ENCODE measurements at places on chromosomes 7 and 10. TPM values are rescaled to one million over a fixed set of nuclear protein-coding genes. Genes with fewer than 3 reads are reported as not detected.

DNA sequence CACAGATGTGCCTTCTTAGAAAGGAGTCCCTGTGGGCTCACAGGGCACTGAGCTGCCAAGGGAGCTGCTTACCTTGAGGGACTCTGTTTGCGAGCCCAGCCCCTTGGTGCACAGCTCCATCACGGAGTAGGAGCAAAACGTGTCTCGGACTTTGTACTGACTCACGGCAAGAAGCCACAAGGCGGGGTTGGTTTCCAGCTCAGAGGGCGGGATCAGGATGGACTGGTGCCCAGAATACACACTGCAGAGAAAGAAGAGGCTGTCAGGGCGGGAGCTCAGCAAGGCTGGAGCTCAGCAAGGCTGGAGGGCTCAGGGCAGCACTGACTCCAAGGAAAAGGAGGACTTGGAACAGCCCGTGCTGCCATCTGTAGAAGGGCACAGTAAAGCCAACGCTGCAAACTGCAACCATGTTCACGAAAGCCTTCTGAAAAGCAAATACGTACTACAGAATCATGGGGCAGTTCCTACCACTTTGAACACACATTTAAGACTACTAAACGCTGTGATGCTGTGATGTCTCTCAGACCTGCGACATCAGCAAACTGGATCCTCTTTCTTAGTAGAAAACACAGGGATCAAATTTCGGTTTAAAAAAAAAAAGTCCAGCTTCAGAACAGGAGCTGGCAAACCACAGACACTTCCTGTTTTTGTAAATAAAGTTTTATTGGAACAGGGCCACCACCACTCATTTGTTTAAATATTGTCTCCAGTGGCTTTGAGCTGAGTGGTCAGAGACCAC, 194.3 kb downstream of the ZMYND11 start:
- DNase-seq, result no peak

DNA sequence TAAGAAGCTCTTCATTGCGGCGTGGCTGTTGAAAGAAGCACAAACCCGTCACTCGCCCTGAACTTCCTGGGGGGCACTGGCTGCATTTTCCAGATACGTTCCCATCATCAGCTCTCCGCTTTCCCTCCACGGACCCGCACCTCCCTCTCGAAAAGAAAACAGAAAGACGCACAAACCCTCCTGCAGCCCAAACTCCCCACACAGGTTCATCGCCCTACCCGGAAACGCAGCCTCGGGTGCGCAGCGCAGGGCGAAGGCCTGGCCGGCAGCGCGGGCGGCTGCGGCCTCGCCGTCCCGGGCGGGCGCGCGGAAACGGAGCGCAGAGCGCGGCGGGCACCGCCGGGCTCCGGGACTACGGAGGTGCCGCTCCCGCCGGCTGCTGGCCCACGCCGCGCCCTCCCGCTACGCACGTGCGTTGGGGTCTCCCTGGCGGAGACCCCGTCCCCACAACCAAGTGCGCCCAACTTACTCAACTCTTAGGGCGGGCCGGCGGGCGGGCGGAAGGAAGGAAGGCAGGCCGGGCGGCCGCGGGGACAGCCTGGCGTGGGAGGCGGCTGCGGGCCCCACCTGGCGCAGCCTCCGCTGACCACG, 822 bp downstream of the ZNF800 start:
- DNase-seq, result no peak

DNA sequence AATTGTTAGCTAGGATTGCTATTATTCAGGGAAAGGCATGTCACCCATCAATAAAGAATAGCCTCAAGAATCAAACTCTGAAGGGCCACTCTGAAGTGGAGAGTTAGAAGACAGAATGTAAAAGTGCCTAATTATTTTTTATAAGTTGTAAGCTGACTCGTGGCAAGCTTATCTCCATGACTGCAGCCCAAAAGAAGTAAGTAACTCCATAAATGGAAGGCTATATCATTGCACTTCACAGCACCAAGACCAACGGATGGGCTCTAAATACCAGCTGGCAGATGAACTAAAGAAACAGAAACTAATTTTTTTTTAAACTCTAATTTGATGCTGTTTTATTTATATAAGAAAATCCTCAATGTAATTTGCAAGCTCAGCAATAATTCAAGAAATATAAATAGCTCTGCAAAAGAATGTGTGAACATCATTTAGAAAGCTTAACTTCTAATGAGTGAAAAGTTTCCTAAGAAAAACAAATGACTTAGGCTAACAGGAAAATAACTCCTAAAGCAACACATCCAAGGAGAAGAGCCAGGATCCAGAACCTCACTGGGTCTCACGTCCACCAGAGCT, 165.5 kb downstream of the SNX13 start:
- no peak for DNase-seq

GRCh38 chr7:115066050-115066449, 144.2 kb downstream of the MDFIC start:
- no peak for DNase-seq

DNA sequence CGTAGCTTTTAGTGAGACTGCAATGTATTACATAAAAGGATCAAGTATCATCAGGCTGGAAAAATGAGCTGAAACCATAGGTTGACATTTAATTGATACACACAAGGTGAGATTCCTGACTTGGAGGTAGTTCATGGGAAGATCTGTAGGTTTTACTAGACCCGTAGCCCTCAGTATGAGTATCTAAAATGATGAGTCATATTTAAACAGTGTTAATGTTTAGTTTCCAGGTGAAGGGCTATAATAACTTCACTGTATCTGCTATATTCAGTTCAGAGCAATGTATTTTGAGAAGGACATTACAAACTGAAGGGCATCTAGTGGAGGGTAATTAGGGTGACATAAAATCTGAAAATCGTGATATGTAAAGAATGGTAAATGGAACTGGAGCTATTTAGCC, 35.0 kb downstream of the ENTPD1 start:
- no peak for DNase-seq

The EPO gene
- polyA plus RNA-seq, result 0.16 TPM

GRCh38 chr10:3146289-3146688, 26.3 kb downstream of the PITRM1 start:
- DNase-seq, result no peak

DNA sequence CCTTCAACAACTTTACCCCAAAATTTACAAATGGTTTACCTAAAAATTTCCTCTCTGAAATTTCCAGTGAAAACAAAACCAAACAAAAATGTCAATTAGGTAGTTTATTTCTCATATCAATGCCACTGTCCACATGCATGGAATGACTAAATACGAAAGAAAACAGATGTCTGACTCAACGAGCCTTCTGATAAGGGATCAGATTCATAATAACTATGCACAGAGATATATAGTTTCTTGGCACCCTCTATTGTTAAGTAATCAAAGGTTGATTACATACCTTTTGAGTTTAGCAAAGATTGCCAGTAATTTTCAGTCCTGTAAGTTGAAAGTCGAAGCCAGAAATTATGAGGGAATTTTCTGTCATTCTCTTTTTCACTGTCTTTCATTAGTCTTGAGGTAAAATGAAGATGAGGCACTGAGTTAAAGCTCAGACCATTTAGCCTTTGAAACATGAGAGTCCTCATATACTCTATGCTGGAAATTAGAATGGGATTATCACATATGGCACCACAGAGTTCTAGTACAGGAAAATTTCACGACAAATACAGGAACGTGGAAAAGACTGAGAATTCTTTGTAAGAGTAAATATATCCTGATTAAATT, 519.1 kb upstream of the ANKRD30A start:
- DNase-seq, result no peak

The MORN4 gene
- polyA plus RNA-seq, result 21.7 TPM

GRCh38 chr7:150959739-150960734, 18.1 kb downstream of the KCNH2 start:
- no peak for DNase-seq

The KCNH2 gene
- polyA plus RNA-seq, result 21.0 TPM

The SPRN gene
- polyA plus RNA-seq, result 6.1 TPM

DNA sequence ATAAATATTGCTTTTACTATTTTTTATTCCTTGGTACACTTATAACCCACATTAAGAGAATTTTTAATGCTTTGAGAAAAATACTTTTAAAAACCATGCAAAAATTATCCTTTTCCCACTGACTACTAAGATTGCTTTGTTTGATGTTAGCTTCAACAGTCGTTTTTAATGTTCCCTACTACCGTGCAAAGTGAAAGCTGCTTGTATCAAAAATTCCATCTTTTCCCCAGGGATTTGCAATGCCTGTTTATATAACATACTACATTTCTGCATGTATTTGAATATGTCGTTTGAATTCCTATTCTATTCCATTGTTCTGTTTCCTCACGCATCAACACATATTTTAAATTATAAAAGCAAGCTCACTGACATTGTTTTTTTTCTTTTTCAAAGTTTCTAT, 54.4 kb downstream of the TFPI2 start:
- no peak for DNase-seq

DNA sequence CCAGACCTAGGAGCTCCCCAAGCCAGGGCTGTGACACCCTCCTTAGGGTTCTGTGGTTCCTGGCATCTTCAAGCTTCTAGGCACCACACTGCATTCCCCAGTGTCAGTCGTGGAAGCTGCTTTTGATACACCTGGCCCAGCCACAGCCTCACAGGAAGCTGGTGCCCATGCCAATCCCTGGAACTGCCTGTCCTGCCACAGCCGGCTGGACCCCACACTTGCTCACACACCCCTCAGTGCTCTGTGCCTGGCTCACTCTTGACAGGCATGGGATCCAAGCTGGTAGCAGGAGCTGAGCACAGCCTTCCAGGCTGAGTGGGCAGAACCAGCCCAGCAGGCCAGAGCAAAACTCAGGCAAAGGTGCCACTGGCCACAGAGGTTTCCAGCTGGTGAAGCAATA, 21.8 kb downstream of the LRRC72 start:
- no peak for DNase-seq

- DNase-seq, result no peak
Measured at GRCh38 chr7:153413199-153413539, 639.0 kb upstream of the DPP6 start.

DNA sequence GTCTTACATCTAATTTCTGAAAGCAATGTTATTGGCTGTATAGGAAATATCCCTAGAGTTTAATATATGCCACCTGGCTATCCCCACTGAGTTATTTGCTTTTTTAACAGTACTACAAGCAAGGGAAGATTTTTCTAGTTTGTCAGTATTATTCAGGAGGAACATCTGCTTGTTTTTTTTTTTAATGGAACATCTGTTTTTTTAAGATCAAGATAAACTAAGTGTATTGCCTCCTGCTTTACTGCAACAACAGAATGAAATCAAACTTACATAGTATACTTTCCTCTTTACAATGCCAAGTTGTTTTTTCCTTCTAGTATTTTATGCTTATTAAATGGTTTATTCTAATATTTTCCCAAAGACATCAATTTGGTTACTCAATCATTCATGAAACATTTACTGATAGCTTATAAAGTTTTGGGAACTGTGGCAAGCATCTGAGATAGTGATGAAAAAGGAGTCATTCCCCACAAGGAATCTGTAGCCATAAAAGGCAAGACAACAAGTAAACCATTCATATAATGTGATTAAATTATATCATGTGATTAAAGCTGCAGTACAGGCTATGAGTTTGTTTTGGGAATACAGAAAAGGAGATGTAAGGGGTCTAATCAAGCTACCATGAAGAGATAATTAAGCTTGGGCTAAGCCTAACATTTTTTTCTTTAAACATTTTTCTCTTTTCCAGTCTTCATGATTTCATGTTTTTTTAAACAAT, 17.4 kb downstream of the MTPN start:
- DNase-seq, result no peak

DNA sequence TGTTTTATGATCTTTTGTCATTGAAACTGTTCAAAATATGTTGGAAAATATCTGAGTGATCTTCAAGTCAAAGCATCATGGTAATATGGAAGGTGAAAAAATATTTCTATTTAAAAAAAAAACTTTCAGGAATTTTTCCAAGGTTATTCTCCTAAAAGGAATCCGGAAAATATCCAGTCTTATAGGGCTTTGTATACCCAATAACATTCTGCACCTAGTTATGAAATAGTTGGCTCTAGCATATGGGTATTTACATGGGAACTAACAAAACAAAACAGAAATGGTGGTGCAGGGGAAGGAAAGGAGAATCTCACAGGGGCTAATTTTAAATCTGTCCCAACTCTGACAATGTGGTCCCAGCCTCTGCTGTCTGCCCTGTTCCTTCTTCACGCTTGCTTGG, 167.1 kb upstream of the RHEB start:
- no peak for DNase-seq

- DNase-seq, result peak; percentile 41
Measured at GRCh38 chr10:11110539-11110938, 92.9 kb downstream of the CELF2 start.

DNA sequence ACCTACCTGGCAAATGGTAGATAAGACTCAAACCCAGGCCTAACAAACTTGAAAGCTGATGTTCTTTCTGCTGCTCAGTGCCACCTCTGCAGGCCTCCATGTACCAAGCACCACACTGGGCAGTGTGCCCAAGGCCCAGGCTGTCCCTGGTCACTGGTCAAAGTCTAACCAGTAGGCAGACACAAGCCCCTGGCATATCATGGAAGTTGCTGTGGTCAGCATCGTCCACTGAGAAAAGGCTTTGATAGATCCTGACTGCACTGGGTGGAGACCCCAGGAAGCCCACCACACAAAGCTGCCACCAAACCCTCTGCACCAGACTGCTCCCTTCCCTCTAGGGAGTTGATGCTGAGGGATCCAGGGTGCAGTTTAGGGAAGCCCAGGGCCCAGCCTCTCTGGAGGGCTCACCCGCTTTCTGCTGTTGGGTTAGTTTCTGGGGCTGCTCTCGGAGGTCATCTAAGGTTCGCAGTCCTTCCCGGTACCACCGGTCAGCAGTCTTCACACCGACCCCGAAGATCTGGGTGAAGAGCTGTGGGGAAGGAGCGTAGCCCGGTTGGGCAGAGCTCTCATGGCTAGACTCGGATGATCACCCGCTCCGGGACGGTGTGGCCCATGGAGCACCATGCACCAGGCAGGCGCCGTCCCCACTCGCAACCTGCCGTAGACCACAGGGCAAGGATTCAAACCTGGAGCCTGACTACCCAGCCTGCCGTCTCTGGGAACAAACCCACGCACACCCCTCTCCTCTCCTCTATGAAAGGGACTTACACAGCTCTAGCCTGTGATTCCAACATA, 6.0 kb downstream of the POLM start:
- no peak for DNase-seq

The VSTM4 gene
- polyA plus RNA-seq, result 12.2 TPM

DNA sequence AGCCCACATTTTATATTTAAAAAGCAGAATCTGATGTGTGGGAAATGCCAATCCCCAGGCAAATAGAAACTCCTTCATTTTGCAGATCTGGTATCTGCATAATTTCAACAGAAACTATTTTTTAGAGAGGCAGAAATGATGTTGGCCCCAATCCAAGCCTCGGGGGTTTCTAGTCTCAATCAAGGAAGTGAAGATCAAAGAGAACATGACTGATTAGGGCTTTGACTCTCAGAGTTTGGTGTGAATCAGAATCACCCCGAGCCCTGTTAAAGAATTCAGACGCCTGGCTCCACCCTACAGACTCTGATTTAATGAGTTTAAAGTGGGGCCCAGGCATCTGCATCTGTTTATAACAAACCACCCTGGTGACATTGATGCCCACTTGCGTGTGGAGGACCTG, 36.7 kb upstream of the UBE2H start:
- no peak for DNase-seq

DNA sequence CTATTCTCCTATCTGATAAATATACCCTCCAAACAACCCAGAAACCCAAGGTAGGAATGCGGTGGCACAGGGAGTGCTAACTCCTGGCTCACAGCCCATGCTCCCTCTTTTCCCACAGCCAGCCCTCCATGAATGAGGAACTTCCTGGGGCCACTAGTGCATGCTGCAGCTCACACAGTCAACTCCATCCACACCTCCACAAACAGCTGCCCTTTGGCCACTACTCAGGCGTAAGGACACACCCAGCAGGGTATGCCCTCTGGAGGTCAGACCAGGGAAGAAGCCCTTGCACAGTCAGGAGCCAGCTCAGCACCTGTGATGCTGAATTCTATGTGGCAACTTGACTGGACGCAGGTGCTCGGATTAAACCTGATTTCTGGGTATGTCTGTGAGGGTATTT, 85.2 kb upstream of the PIK3CG start:
- DNase-seq, result no peak

The TFEC gene
- polyA plus RNA-seq, result 22.1 TPM

The GHRHR gene
- 0.11 TPM for polyA plus RNA-seq

Measured in renal pelvis (tissue), 12 donors.